Activated T-cell treated with anti-CD3 and anti-CD28 coated beads, Interleukin-2, amount 50 U/mL, for 72 hours (primary cell): ENCODE measurements at places on chromosomes 3 and 15. TPM values are rescaled to one million over a fixed set of nuclear protein-coding genes. Genes with fewer than 3 reads are reported as not detected.

DNA sequence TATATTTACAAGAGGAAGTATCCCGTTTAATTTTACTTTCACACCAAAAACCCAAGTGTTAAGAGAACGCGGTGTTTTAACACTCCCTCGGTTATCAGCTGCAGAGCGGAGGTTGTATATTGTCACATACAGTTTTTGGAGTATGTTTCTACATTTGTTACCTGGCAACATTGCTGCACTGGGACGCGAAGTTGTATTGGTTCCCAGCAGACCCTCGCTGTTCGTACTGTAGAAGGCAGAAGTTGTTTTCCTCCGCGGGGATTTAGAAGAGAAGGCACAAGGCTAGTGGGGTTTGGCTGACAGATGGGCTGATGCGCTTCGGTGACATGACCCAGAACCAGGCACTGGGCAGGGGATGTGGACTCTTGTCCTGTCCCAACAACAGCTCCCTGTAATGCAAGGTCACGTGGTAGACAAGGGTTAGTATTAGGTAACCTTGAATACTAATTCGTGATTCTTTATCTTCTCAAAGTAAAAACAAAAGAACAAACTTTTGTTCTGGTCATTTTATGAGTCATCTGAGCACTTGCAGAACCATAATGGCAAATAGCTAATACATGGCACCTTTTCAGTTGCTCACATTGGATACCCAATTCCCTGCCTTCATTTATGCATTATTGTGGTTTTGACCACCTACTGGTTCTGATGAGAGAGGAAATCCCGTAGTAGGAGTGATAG is 230.4 kb upstream of the BHLHE40 start:
- H3K27ac ChIP-seq, result peak overlapping the region; percentile 6
- H3K36me3 ChIP-seq, result peaks cover 16% of the 10 kb centered on the region
- peak overlapping the region; percentile 27 for H3K4me3 ChIP-seq
- no peak for DNase-seq

The LRRC2 gene
- not detected for total RNA-seq

DNA sequence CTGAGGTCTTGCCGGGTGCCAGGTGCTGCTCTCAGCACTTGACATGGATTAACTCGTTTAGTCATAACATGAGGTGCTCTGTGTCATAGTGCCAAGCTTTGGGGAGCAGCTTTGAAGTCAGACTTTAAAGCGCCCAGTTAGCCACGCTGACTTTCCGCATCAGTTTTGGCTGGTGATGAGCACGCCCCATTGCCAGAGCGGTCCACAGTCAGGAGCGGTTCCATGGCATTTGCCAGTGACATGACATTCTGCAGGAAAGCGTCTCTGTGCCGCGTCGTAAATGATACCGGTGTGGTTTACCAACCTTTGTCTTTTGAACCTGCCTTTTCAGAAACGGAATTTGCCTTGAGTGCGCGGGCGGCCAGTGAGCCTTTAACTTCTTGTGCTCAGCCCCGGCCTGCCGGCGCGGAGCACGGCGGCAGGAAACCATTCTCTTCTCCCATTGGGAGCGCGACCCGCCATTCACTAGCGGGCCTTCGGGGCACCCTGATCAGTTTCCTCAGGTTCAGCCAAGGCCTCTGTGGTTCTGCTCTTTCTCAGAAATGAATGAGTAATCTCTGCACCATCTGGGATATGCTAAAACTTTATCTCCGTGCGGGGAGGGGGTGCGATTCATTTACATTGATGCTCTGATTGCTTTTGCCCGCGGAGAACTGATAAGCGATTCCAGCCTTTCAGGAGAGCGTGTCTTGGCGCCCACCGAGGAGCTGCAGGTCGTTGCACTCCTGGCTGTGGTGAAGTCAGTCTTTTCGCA is 1.7 kb upstream of the SLC2A2 start:
- no peaks in the 10 kb centered on the region for H3K36me3 ChIP-seq
- peak; percentile 69 for DNase-seq
- peaks cover 31% of the 10 kb centered on the region for H3K27me3 ChIP-seq
- no peaks in the 10 kb centered on the region for H3K4me1 ChIP-seq
- H3K4me3 ChIP-seq, result no peak overlapping the region

The ST3GAL6 gene
- 1.5 TPM for total RNA-seq

GRCh38 chr3:171283183-171283847 is 176.9 kb downstream of the TNIK start:
- H3K36me3 ChIP-seq, result no peaks in the 10 kb centered on the region
- H3K4me3 ChIP-seq, result no peak overlapping the region
- H3K4me1 ChIP-seq, result peaks cover 79% of the 10 kb centered on the region
- no peaks in the 10 kb centered on the region for H3K27me3 ChIP-seq
- no peak overlapping the region for H3K27ac ChIP-seq
- DNase-seq, result no peak
